Stimulated activated CD8-positive, alpha-beta memory T cell treated with anti-CD3 and anti-CD28 coated beads, Interleukin-7, amount 100 ng/mL, for 1 hour (primary cell): ENCODE measurements at places on chromosomes 3 and 15.

DNA sequence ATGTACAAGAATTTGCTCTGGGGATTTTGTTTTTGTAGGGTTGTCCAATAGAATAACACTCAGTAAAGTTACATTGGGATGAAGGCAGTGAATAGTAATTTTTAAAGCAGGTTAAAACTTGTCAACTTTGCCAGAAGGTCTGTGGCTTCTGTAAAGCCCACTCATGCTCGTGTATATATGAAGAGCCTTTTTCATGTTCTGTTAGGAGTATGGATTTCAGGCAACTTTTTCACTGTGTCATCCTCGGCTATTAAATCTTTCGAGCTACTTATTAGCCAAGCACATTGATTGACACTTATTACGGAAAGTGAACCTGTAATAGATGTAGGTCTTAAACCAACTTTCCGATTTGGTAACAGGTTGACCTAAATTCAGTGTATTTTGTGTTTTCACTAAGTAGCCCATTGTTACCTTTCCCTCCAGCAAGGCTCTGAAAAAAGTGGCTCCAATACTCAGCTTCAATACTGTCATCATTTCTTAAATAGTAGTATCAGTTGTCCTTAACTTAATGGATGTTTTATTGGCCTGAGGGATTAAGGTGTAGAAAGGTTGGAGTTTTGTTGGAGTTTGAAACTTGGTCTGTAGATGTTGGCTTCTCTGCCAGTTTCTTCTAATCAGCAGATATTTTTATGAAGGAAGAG, 1.7 kb downstream of the PAK2 start:
- DNase-seq, result no peak

- DNase-seq, result no peak
Observed at GRCh38 chr15:60483042-60483441, 4.1 kb upstream of the ICE2 start.

DNA sequence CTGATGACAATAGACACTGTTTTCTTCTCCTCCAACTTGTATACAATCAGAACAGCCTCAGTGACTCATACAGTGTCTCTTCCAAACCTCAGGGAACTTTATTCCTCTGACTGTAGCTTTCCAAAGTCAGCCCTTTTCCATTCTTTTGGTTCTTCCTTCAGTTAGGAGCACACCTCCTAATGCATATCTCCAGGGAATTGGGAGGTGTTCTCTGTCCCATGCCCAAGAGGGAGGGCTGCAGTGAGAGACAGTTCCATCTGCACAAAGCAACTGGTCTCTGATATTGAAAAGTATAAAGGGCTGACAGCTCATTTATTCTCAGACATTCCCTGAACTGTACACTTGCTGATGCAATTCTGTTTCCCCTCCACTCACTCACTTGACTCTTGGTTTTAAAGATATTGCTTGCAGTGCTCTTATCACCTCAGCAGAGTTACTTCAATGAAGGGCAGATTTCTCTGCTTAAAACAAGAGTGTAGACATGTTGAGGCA, 337.8 kb upstream of the TBC1D5 start:
- DNase-seq, result no peak

DNA sequence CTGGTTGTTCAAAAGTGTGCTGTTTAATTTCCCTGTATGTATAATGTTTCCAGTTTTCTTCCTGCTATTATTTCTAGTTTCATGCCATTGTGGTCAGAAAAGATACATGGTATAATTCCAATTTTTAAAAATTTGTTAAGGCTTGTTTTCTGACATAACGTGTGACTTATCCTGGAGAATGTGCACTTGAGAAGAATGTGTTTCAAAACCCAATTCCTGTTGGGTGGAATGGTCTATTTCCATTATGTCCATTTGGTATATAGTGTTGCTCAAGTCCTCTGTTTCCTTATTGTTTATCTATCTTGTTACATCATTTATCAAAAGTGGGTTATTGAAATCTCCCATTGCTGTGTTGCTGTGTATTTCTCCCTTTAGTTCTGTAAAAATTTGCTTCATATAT, 215.4 kb downstream of the GREM1 start:
- no peak for DNase-seq
